ENCODE measurements at places on chromosomes 6 and 20.

DNA sequence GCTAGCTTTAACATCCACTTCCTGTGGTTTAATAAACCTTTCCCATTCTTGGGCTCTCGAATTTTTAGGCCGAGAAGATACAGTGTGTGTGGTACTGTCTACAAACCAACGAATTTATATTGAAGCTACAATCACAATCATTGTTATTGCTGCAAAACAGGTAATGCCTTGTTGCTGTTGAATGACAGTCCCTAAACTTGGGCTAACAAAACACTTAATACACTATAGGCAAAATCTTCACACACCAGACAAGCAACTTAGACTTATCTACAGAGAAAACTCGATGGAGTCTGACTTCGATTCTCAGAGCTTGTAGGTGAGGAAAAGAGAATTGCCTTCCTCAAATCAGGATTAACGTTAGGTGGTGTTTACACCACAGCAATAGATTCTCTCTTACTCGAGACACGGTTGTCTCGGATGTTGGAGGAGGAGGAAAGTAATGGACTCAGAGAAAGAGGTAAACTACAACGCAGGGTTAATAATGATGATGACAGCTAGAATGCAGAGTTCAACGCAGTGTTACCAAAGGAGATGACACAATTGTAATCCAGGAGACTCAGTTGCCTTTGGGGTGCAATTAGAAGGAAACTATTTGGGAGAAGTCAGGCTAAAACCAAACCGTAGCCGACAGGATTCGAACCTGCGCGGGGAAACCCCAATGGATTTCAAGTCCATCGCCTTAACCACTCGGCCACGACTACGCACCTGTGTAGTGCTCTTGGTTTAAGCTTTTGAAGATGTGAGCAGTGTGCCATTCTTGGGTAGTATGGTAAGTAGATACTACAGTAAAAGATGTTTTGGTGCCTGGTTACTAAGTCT lies 32.5 kb upstream of the ZNF184 start:
- DNase-seq: peak; percentile 65

GRCh38 chr6:84906514-84906913 lies 142.1 kb upstream of the TBX18 start:
- DNase-seq: no peak

DNA sequence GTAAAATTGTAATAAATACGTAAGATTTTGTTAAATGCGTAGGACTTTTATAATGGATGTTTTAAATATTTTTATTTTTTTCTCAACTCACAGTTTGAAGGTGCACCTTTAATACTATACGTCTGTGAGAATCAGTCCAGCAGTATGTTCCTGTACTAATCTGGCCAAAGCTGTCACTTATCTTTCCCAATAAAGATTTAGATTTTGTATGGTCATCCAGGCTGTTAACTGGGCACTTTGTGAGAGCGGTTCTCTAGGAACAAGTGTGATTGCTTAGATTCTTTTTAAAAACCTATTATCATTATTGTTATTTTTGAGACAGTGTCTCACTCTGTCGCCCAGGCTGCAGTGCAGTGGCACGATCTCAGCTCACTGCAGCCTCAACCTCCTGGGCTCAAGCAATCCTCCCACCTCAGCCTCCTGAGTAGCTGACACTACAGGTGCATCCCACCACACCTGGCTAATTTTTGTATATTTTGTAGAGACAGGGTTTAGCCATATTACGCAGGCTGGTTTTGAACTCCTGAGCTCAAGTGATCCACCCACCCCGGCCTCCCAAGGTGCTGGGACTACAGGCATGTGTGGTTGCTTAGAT lies 1.7 kb downstream of the DCBLD1 start:
- DNase-seq: no peak

DNA sequence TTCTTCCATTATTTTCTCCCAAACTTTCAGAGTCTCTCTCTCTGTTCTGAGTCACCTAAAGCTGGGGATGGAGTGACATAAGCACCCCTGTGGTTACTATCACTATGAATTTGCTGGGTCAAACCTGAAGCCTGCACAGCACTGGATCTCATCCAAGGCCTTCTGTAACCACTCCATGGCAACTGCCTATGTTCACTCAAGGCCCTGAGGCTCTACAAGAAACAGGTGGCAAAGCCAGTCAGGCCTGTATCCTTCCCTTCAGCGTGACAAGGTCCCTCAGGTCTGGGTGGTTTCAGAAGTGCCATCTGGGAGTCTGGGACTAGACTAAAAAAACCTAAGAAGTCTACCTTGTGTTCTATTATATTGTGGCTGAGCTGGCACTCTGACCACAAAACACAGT lies 1278.8 kb upstream of the EYS start:
- no peak for DNase-seq

DNA sequence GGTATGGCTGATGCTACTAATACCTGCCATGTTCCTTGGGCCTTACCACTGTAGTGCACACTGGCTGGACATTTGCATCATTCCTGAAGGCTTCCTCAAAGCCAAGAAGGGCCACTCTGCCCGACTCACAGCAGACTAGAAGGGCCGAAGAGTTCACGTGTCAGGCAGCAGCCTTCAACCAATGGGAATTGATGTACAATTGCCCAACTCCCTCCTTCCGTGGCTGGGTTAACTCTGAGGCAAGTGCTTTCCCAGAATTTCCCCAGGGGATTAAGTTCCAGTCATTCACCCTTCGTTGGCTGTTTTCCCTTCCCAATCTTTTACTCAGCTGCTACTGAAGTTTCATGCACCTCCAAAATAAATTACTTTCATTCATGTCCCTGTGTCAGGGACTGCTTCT lies 29.8 kb downstream of the PSMB9 start:
- DNase-seq: no peak

GRCh38 chr6:158554611-158555361 lies 5.1 kb upstream of the TMEM181 start:
- DNase-seq: no peak

DNA sequence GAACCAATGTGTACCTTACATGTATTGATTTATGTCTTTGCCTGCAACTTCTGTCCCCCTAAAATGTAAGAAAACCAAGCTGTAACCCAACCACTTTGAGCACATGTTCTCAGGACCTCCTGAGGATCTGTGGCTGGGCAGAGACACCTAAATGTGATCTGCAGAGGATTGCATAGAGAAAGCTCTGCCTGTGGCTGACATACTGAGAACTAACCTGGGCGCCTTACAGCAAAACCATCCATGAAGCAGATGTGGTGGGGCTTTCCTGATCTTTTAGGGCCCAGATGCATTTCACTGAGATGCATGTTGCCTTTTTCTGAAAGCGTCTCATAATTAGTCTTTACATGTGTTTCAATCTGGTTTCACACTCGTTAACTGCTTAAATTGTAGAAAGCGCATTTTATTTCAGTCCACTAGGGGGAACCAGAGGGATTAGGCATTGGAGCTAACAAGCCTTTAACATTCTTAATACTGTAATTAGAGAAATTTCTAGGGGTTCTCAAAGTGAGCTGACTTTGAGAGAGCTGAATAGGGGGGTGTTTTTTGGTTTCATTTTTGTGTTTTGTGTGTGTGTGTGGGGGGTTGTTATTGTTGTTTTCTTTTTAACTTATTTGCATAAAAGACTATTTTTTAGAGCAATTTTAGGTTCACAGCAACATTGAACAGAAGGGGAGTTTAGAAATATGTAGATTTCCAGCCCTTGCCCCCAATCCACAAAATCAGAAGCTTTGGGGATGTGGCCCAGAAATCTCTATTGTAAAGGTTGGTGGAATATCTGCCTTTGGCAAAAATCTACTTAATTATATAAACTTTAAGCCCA lies 50.9 kb upstream of the FAM184A start:
- no peak for DNase-seq

- no peak for DNase-seq
These were observed 11.7 kb downstream of the PTPRK start for GRCh38 chr6:128508588-128509296.

DNA sequence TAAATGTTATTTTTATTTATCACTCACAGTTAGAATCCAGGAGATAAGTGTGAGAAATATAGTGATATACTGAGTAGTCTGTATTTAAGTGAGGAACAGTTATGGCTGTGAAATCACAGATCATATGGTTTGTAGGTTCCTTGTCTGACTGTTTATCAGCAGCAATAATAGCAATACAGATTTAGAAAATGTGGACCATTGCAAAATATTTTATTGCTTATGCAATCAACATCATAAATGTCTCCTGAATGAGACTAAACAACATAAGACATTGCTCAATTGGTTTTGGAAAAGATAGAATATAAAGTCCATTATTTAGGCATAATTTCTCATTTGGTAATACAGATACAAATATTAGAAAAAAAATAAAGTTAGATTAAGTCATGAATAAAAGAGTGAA lies 43.7 kb downstream of the CCDC170 start:
- DNase-seq: no peak

DNA sequence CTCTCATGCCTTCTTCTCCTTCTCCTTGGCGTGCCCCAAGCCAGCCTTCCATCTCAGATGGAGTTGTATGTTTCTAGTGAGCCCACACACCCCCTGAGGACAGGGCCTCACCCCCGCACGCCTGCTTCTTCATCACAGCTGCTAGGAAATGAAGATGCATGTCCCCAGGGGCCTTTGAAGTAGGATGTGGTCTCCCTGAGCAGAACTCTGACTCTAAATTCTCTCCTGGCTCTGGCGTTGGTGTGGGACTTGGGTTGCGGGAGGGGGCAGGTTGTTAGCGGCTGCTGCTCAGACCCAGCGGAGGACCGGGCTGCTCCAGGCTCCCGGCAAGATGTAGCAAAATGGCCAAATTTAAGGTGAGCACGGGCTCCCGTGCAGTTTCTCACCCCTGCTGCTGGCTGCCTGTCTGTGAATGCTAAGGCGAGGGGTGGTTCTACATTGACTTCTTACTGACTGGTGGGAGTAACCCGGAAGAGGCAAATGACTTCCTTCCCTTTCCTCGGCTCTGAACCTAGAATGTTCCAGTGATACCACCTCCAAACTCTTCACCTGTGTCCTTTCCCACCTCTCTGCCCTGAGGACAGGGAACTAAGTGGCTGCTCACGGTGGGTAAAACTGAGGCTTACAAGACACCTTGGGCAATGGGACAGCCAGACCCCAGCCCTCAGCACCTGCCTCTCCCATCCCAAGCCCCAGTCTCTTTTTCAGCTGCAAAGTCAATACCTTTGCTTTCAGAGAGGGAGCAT lies 8.8 kb downstream of the SYNJ2 start:
- peak; percentile 35 for DNase-seq

GRCh38 chr6:104973404-104973803 lies 16.5 kb downstream of the LIN28B start:
- no peak for DNase-seq

DNA sequence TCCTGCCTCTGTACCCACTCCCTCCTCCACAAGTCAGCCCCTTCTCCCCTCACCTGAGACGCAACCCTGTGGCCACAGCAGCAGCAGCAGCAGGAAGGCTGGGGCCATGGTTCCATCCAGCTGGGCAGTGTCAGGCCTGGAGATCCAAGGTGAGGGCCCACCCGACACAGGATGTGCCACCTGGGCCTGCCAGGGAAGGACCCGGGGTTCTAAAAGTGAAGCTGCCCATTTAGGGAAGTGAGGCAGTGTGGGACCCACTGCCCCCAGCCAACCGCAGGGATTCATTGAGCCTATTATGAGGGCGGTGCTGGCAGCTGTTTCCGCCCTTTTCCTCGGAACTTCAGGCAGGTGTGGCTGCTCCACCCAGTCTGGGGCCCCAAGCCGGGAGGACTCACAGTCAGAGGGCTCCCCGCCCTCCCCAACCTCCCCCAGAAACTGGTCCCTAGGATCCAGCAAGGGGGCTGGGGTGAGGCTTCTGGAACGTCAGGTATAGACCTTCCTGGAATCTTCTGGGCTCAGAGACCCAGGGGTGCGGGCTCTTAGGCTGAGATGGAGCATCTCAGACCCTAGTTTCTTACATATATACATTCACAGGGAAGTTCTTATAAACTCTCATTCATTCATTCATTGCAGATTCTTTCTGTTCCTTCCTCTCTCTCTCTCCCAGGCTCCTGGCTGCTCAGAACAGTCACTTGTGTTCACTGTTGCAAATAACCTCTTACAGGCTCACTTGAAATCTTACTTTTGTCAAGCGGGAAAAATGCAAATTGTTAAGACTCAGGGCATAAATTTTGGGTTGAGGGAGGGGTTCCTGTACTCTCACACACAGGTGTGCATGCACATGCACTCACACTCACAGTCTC lies at the start of gene TREML2:
TREML2 (minus strand) TSS at position 249 of the 863 bp plus-strand sequence; CDS start at position 108, 141 bp downstream.
- DNase-seq: peak; percentile 39

GRCh38 chr6:47919875-47920274 lies 138.0 kb downstream of the OPN5 start:
- no peak for DNase-seq

DNA sequence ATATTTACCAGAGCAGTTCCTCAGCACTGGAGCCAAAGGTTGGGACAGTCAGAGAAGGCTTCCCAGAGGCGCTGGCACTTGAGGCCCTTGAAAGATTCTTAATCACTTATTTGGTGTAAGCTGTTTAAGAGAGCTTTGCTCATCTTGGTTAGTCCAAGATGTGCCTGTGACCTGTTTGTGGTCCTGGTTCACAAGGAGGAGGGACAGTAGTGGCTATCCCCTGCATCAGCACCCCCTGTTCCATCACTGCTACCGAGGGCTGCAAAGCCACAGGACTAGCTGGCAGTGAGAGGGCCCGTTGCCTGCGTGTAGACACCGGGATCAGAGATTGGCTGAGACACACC lies 35.7 kb downstream of the VEGFA start:
- no peak for DNase-seq

DNA sequence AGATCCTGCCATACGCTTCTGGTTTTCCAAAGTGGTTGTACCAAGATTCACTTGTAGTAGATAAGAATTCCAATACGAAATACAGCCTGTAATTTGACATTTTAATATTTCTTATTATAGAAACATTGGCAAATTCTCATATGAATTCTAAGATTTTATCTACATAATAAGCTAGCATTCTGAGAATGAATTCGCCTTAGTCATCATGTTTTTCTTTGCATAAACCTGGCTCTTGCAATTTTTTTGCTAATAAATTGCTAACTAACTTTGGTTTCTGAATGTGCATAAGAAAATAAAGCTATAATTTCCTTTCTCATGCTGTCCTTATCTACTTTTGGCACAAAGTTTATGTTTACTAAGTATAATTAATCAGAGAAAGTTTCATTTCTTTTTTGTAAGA lies 673.0 kb downstream of the PTPRT start:
- DNase-seq: no peak

DNA sequence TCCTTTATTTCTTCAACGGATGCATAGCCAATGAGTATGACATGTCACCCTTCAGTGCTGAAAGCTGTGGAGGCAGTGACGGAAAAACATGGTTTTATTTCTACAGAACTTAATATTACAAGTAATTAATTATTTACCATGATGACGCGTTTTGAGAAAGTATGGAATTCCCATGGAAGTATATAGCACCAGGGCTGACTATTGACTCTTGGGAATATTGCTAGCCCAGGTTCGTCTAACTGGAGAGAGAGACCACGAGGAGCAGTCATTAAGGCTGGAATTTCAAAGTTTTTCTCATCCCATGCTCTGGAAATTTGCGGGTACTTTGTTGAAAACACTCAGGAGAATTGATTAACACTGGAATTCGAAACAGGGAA lies 155.2 kb upstream of the PRSS16 start:
- no peak for DNase-seq

GRCh38 chr6:161802231-161802630 lies 528.4 kb upstream of the AGPAT4 start:
- no peak for DNase-seq

Measured in stimulated activated CD4-positive, alpha-beta T cell treated with anti-CD3 and anti-CD28 coated beads, Interleukin-2, amount 100 ng/mL, for 24 hours (primary cell).